Spleen (tissue), 13 donors: ENCODE measurements at places on chromosomes 4 and X. TPM values are rescaled to one million over a fixed set of nuclear protein-coding genes. Genes with fewer than 3 reads are reported as not detected.

GRCh38 chrX:84258708-84259107 is 70.7 kb upstream of the RPS6KA6 start:
- H3K4me1 ChIP-seq = no peaks in the 10 kb centered on the region
- no peak overlapping the region for H3K4me3 ChIP-seq
- no peak for DNase-seq
- no peak overlapping the region for H3K27ac ChIP-seq
- H3K27me3 ChIP-seq = no peaks in the 10 kb centered on the region

- no peak for DNase-seq
- H3K27ac ChIP-seq = no peak overlapping the region
- no peaks in the 10 kb centered on the region for H3K36me3 ChIP-seq
- no peaks in the 10 kb centered on the region for H3K27me3 ChIP-seq
- H3K4me1 ChIP-seq = no peaks in the 10 kb centered on the region
- no peak overlapping the region for H3K4me3 ChIP-seq
These were observed 55.0 kb upstream of the GAB1 start for GRCh38 chr4:143281507-143282190.

DNA sequence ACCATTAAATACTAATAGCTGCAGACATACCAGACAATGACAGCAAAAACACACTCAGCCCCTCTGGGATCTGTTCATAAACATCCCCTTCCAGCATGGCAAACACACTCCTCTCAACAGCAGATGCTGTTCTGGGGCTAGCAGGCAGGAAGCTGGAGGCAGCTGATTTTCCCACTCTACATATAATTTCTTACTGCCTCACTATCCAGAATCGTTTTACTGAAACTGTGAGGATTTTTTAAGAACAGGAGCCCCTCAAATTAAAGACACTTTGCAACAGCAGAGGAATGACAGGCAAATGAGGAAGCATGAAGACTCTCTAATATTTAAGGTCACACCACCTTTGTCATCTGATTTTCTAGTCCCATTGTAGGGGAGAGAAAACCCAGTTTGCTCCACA is 2.2 kb downstream of the MAPK10 start:
- no peak overlapping the region for H3K27ac ChIP-seq
- no peaks in the 10 kb centered on the region for H3K4me1 ChIP-seq
- H3K4me3 ChIP-seq = no peak overlapping the region
- H3K27me3 ChIP-seq = no peaks in the 10 kb centered on the region
- no peaks in the 10 kb centered on the region for H3K36me3 ChIP-seq

- H3K4me1 ChIP-seq = peaks cover 2% of the 10 kb centered on the region
- no peak for DNase-seq
- no peak overlapping the region for H3K27ac ChIP-seq
These were observed 67.2 kb downstream of the SLIT2 start for GRCh38 chr4:20318909-20319277.

DNA sequence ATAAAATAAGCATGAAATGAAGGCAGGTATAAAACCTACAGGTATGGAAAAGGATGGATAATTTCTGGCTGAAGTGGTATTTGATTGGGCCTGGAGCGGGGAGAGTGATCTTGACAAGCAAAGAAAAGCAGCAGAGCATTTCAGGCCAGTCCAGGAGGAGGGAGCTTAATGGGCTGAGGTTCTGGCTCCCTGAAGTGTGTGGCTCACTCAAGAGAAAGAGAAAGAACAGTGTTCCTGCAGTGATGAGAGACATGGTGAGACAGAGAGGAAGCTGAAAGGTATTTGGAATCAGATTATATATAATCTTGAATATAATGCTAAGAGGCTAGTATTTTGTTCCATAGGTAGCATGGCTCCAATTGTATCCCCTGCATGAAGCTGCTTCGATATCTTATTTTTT is 153.5 kb downstream of the MGST2 start:
- DNase-seq = no peak
- H3K27me3 ChIP-seq = no peaks in the 10 kb centered on the region
- H3K4me3 ChIP-seq = no peak overlapping the region
- H3K27ac ChIP-seq = no peak overlapping the region
- peaks cover 26% of the 10 kb centered on the region for H3K4me1 ChIP-seq

GRCh38 chrX:150364347-150365050 is 1.4 kb downstream of the MAMLD1 start:
- H3K4me1 ChIP-seq = peaks cover 28% of the 10 kb centered on the region
- peak overlapping the region; percentile 53 for H3K27ac ChIP-seq
- no peaks in the 10 kb centered on the region for H3K36me3 ChIP-seq
- H3K27me3 ChIP-seq = no peaks in the 10 kb centered on the region
- DNase-seq = peak; percentile 82

DNA sequence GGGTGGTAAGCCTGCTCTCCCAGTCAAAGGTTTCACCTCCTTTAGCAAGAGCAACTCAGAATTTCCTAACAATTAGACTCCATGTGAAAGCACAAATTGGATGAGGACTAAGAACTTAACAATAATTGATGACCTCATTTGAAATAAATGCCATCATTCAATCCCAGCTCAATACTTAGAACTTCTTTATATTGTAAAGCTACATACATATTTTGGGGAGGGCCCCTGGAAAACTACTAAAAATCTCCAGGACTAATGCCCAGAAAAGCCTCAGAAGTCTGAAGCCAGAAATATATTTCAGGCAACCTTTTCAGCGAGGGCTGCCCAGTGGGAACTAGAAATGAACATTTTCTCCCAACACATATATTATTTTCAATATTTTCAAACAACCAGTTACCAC is 38.1 kb downstream of the AMOT start:
- H3K27me3 ChIP-seq = no peaks in the 10 kb centered on the region
- no peak overlapping the region for H3K27ac ChIP-seq
- no peaks in the 10 kb centered on the region for H3K4me1 ChIP-seq

DNA sequence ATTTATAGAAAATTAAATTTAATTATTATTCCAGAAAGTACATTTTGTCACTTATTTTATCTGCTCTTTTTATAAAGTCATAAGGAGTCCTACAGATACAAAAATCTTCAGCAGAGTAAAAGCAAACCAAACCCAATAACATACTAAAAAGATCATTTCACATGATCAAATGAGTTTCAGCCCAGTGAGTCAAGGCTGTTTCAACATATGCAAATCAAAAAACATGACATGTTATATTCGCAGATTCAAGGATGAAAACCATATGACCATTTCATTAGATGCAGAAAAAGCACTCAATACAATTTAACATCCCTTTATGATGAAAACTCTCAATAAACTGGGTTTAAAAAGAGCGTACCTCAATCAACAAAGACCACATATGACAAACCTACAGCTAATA is 214.3 kb downstream of the FAT4 start:
- DNase-seq = no peak
- no peak overlapping the region for H3K4me3 ChIP-seq
- H3K36me3 ChIP-seq = no peaks in the 10 kb centered on the region
- no peak overlapping the region for H3K27ac ChIP-seq

DNA sequence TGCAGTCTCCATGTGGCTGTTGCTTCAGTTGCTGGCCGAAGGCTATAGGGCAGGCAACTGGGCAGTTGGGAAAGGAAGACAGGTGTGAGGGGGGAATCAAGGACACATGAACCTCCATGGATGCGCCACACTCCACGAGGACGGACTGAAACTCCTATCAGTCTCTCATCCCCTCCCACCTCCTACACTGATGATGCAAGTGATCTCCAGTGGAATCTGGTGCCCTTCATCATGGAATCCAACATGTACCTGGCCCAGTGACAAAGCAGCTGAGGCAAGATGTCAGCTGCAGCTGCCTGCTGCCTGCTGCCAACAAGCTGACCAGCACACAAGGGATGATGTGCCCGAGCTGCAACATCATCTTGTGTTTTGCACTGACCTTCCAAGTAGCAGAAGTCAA is 26.0 kb upstream of the MGST2 start:
- no peak overlapping the region for H3K4me3 ChIP-seq
- H3K27ac ChIP-seq = no peak overlapping the region
- no peaks in the 10 kb centered on the region for H3K36me3 ChIP-seq
- H3K4me1 ChIP-seq = no peaks in the 10 kb centered on the region

- H3K4me1 ChIP-seq = no peaks in the 10 kb centered on the region
- DNase-seq = no peak
- H3K27ac ChIP-seq = no peak overlapping the region
- no peaks in the 10 kb centered on the region for H3K27me3 ChIP-seq
- no peak overlapping the region for H3K4me3 ChIP-seq
These were observed 53.6 kb upstream of the RAB40AL start for GRCh38 chrX:102883491-102883890.

DNA sequence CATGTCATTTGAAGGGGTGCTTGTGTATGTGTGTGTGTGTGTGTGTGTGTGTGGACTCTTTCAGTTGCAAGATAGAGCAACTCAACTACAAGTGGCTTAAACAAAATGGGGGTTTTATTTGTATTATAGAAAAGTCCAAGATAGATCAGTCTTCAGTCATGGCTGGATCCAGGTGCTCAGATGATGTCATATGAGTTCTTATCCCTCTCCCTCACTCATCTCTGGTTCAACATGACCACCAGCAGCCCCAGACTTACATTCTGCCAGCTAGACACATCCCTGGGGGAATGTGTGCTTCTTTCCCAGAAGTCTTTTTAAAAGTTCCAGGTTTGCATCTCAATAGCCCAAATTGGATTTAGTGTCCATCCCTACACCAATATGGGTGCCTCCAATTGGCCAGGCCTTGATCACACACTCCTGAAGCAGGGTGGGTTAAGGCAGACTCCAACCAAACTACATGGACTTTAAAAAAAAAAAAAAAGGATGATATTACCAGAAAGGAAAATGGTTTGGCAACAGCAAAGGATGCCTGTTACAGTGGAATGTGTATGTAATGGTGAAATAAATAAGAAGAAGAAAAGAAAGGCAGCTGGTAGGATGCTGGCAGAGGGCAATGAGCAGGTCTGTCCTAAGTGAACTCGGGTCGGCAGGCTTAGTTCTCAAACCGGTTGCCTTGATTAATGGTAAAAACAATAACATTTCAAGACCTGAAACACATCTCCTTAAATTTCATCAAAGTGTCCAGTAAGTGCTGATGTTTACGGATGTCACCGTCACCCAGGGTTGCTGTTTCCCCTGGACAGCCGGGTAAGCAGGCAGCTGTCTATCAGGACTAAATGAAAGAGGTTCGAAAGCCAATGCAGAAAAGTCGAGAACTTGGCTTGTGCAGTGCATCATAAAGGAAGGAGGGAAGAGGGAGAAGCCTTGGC is 107.7 kb downstream of the SMIM20 start:
- no peak overlapping the region for H3K27ac ChIP-seq
- DNase-seq = no peak
- peaks cover 10% of the 10 kb centered on the region for H3K27me3 ChIP-seq
- H3K4me1 ChIP-seq = no peaks in the 10 kb centered on the region
- no peak overlapping the region for H3K4me3 ChIP-seq
- H3K36me3 ChIP-seq = no peaks in the 10 kb centered on the region

DNA sequence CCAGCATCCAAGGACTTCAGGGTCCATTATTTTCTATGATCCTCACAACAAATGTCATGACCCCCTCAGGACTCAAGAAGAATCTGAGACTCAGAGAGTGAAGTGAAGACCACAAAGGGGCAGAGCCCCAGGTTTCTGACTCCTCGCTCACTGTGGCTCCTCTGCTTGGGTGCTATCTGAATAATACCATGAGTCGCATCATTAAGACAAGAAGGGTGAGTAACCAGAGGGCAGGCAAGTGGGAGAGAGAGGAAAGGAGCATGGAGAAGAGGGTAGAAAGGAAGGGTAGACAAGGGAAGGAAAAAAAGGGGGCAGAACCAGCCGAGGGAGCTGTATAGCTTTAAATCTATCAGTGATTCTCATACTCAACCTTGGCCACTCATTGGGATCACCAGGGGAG is 15.5 kb upstream of the HSD17B10 start:
- H3K27me3 ChIP-seq = no peaks in the 10 kb centered on the region
- no peak for DNase-seq
- no peaks in the 10 kb centered on the region for H3K36me3 ChIP-seq

DNA sequence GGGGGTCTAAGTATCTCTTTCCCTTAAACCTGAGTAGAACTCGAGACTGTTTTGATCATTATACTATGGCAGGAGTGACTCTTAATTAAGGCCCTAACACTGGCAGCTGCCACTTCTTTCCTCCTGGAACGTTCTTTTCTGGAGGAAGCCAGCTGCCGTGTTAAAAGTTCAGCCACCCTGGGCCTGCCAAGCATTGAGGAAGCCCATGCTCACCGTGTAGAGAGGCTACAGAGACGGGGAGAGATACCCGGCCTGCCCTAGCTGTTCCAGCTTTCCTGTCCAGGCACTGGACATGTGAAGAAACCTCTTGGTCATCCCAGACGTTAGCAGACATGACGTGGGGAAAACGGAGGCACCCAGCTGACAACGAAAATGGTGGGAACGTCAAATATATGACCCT is 274.1 kb downstream of the ARHGAP10 start:
- no peaks in the 10 kb centered on the region for H3K36me3 ChIP-seq
- H3K27me3 ChIP-seq = no peaks in the 10 kb centered on the region
- no peak overlapping the region for H3K27ac ChIP-seq
- H3K4me1 ChIP-seq = peaks cover 6% of the 10 kb centered on the region
- H3K4me3 ChIP-seq = no peak overlapping the region

- no peak for DNase-seq
- peaks cover 13% of the 10 kb centered on the region for H3K4me1 ChIP-seq
- peak overlapping the region; percentile 47 for H3K4me3 ChIP-seq
- peak overlapping the region; percentile 79 for H3K27ac ChIP-seq
These were observed 691 bp downstream of the MAGED1 start for GRCh38 chrX:51893931-51894696.

GRCh38 chrX:23451266-23451665 is 116.6 kb downstream of the PTCHD1 start:
- no peaks in the 10 kb centered on the region for H3K4me1 ChIP-seq
- DNase-seq = no peak
- H3K27me3 ChIP-seq = no peaks in the 10 kb centered on the region

The ZIC3 gene
- not detected for total RNA-seq

The BCORL1 gene
- total RNA-seq = 17.6 TPM

The HSFX4 gene
- not detected for total RNA-seq

The UCHL1 gene
- 3.0 TPM for total RNA-seq

The F9 gene
- not detected for total RNA-seq
